ENCODE measurements at places on chromosomes 12 and 14.

- no peak for DNase-seq
These were observed 5.3 kb upstream of the GDF11 start for GRCh38 chr12:55737581-55738122.

DNA sequence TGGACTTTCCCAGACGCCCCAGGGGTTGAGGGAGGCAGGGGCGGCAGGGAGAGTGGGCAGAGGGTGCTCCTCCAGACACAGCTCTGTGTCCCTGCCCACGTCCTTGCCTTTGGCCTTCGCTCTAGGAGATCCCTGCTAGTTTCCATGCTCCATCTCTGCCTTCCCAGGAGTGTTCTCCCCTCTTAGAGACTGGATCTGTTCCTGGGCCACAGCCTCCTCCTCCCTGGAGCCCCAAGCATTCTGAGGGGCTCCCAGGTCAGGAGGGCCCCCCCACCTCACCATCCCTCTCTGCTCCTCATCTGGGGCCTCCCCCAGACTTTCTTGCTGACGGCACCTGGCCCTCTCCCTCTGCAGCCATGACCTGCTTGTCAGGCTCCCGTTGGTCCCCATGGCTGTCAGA, 216.0 kb upstream of the FKBP4 start:
- no peak for DNase-seq

DNA sequence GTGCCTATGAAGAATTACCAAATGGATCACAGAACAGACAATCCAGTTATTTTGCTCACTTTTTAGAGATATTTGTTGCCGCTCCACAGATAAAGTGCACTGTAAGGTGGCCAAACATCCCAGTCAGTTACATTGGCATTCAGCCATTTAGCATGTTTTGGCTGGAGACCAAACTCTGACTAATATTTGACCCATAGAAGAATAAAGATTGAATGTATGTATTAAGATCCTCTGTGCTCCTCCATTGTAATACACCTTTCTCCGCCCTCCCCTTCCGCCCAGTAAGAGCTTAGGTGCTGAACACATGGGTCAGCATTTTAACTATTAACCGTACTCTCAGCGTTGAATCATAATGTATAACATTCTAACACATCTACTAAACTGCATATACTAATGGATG, 163.4 kb downstream of the ANO6 start:
- DNase-seq, result no peak

- DNase-seq, result no peak
These were observed 42.8 kb upstream of the CPSF6 start for GRCh38 chr12:69196302-69197288.
